Left lung (tissue), 14 donors: ENCODE measurements at places on chromosomes 13 and 19. TPM values are rescaled to one million over a fixed set of nuclear protein-coding genes. Genes with fewer than 3 reads are reported as not detected.
A peak's percentile ranks its signal among the peaks of the same experiment; 100 is the strongest.

The ZNF844 gene
- 7.6 TPM for total RNA-seq

The ZNF541 gene
- total RNA-seq = 0.37 TPM

The TRPC4 gene
- 2.1 TPM for total RNA-seq

DNA sequence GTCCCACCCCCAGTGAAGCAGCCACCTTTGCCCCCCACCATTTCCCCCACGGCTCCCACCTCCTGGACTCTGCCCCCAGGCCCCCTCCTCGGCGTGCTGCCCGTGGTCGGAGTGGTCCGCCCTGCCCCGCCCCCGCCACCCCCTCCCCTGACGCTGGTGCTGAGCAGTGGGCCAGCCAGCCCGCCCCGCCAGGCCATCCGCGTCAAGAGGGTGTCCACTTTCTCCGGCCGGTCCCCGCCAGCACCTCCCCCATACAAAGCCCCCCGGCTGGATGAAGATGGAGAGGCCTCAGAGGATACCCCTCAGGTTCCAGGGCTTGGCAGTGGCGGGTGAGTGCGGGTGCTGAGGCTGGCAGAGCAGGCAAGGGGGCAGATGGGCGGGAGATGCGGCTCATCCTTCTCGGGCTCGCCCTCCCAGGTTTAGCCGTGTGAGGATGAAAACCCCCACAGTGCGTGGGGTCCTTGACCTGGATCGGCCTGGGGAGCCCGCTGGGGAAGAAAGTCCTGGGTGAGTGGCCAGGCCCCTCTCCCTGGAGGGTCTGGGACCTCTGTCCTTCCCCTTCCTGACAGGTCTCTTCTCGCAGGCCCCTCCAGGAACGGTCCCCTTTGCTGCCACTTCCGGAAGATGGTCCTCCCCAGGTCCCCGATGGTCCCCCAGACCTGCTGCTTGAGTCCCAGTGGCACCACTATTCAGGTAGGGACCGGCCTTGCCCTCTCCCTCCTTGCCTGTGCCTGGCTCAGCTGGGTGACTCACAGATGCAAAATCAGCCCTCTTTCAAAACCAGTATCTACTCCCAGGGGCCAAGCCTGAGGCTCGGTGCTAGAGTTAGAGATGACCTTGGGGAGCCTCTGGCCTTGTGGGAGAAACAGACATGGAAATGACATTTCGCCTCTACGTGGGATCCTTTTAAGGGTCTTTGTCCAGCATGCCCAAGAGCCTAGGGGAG lies 8.8 kb downstream of the IGFLR1 start:
- H3K36me3 ChIP-seq = no peaks in the 10 kb centered on the region
- H3K27me3 ChIP-seq = no peaks in the 10 kb centered on the region
- DNase-seq = no peak
- no peak overlapping the region for H3K27ac ChIP-seq

GRCh38 chr13:30526612-30527495 lies 61.1 kb upstream of the HMGB1 start:
- H3K27me3 ChIP-seq = no peaks in the 10 kb centered on the region
- no peak overlapping the region for H3K27ac ChIP-seq
- H3K4me3 ChIP-seq = no peak overlapping the region
- no peaks in the 10 kb centered on the region for H3K36me3 ChIP-seq

DNA sequence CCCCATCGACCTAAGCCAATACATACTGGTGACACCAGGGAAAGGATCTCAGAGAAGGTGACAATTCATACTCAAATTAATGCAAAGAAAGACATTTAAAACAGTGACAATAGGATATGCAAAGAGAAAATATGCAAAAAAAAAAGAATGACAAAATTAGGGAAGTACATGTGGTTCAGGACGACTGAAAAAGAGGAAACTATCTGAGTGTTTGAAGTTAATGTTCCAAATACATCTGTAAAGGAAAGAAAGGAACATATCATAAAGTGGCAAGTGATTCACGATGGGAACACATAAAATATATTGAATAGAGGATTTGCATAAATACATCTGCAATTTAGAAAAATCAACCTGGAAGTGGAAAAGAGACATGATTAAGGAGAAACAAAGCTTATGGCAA lies 441.4 kb downstream of the SLITRK5 start:
- no peak for DNase-seq
- no peak overlapping the region for H3K4me3 ChIP-seq
- H3K27ac ChIP-seq = no peak overlapping the region
- no peaks in the 10 kb centered on the region for H3K36me3 ChIP-seq
- H3K27me3 ChIP-seq = no peaks in the 10 kb centered on the region

GRCh38 chr13:25440061-25440460 lies 68.3 kb downstream of the ATP8A2 start:
- no peak overlapping the region for H3K4me3 ChIP-seq
- H3K4me1 ChIP-seq = no peaks in the 10 kb centered on the region
- H3K36me3 ChIP-seq = no peaks in the 10 kb centered on the region
- no peak for DNase-seq
- H3K27me3 ChIP-seq = peaks cover 22% of the 10 kb centered on the region
- no peak overlapping the region for H3K27ac ChIP-seq

DNA sequence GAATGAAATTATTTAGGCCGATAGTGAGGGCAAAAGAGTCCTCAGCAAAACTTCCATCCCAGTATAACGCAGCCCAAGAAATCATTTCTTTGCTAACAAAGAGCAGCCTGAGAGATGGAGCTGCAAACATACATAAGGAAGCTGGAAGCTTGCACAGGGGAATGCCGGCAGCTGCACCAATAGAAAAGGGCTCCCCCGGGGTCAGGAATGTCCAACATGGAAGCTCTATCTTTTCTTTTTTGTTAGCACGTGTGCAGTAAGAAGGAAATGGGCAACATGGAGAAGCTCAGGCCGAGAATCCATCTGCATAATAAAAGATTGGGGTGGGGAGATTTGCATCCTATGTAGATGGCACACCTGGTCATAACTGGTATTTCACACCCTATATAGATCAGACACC lies 1363.5 kb upstream of the PCDH20 start:
- H3K27me3 ChIP-seq = no peaks in the 10 kb centered on the region
- no peak overlapping the region for H3K4me3 ChIP-seq
- no peak for DNase-seq
- H3K4me1 ChIP-seq = no peaks in the 10 kb centered on the region
- no peaks in the 10 kb centered on the region for H3K36me3 ChIP-seq

DNA sequence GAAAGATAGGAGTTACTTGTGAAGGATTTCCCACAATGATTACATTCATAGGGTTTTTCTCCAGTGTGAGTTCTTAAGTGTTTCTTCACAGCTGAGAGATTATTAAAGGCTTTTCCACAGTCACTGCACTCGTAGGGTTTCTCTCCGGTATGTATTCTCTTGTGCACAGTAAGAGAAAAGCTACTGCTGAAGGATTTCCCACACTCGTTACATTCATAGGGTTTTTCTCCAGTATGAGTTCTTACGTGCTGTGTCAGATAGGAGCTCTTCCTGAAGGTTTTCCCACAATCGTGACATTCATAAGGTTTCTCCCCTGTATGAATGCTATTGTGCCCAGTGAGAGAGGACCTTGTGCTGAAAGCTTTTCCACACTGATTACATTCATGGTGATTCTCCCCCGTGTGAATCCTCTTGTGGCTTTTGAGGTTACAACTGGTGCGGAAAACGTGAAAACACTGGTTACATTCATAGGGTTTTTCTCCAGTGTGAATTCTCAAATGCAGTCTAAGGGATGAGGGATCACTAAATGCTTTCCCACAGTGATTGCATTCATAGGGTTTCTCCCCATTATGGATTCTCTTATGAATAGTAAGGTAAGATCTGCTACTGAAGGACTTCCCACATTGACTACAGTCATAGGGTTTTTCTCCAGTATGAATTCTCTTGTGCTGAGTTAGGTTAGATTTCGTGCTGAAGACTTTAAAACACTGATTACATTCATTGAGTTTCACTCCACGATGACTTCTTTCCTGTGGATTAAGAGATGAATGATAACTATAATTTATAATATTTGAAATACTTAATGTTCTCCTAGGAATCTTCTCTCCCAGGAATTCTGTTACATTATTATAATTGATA lies 20.6 kb downstream of the ZNF558 start:
- no peak overlapping the region for H3K27ac ChIP-seq
- H3K27me3 ChIP-seq = no peaks in the 10 kb centered on the region
- H3K4me1 ChIP-seq = no peaks in the 10 kb centered on the region
- DNase-seq = no peak

- no peaks in the 10 kb centered on the region for H3K36me3 ChIP-seq
- no peak overlapping the region for H3K4me3 ChIP-seq
- peaks cover 34% of the 10 kb centered on the region for H3K27me3 ChIP-seq
- DNase-seq = peak; percentile 58
- no peaks in the 10 kb centered on the region for H3K4me1 ChIP-seq
- H3K27ac ChIP-seq = no peak overlapping the region
Measured at GRCh38 chr19:39110263-39110967, 15.2 kb upstream of the PAK4 start.

- H3K4me1 ChIP-seq = peaks cover 32% of the 10 kb centered on the region
- H3K4me3 ChIP-seq = peak overlapping the region; percentile 29
- peak; percentile 66 for DNase-seq
- H3K27ac ChIP-seq = peak overlapping the region; percentile 60
- no peaks in the 10 kb centered on the region for H3K27me3 ChIP-seq
- no peaks in the 10 kb centered on the region for H3K36me3 ChIP-seq
Measured at GRCh38 chr13:30572859-30573275, 44.9 kb upstream of the USPL1 start.

DNA sequence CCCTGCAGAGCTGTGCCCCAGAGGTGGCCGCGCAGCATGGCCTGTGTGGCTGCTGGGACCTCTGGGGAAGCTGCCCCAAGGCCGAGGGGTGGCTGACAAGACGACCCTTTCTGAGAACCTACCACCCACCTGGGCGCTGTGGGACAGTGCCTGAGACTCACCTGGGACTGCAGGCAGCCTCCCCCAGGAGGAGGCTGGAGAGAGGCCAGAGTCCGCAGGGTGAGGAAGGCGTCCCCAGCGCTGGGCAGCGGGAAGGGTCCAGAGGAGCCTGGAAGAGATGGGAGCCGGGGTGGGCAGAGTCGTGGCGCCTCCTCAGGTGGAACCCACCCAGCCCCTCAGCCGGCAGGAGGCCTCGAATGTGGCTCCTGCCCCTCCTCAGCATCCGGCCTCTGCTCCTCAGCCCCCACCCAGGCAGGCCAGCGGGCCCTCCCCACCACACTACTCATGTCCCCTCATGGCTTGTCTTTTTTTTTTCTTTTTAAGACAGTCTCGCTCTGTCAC lies 25.3 kb downstream of the CILP2 start:
- H3K27ac ChIP-seq = no peak overlapping the region
- no peaks in the 10 kb centered on the region for H3K36me3 ChIP-seq
- DNase-seq = no peak
- H3K4me3 ChIP-seq = no peak overlapping the region
- H3K27me3 ChIP-seq = no peaks in the 10 kb centered on the region

DNA sequence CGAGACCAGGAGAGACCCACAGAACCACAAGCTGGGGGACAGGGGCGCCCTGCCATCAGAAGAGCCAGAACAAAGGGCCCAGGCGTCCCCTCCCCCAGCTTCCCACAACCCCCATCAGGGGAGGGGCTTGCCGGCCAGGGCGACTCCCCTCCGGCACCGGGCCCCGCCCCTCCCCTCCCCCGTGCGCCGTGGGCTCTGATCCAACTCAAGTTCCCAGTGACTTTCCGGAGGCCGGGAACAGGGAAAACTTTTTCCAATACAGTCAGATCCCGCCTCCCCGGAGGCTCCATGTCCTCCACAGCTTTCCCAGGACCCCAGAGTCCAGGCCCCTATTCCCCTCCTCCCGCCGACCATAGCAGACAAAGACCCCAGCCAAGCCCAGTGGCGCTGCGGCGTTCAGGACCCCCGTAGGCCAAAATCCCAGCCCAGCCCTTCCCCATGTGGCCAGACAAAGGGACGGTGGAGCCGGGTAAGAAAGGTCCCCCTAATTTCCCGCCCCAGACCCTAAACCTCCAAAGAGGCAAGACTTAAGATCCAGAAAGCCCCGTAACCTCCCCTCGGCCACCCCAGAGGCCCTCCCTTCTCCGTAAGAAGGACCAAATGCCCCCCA lies 673 bp downstream of the TEAD2 start:
- H3K4me3 ChIP-seq = peak overlapping the region; percentile 55
- peak; percentile 96 for DNase-seq
- H3K27me3 ChIP-seq = peaks cover 43% of the 10 kb centered on the region
- peaks cover 17% of the 10 kb centered on the region for H3K36me3 ChIP-seq
- peak overlapping the region; percentile 83 for H3K27ac ChIP-seq

GRCh38 chr19:43789029-43789428 lies 8.3 kb upstream of the KCNN4 start:
- H3K4me3 ChIP-seq = no peak overlapping the region
- no peak for DNase-seq
- H3K27me3 ChIP-seq = peaks cover 8% of the 10 kb centered on the region
- peaks cover 16% of the 10 kb centered on the region for H3K4me1 ChIP-seq
- H3K27ac ChIP-seq = no peak overlapping the region
